A549 treated with GW870086 at 1 μM for 4 hours (cell line): ENCODE measurements at places on chromosomes 1 and 21. TPM values are rescaled to one million over a fixed set of nuclear protein-coding genes. Genes with fewer than 3 reads are reported as not detected.

The NPPB gene
- total RNA-seq, result 0.24 TPM in 1 of 5 replicates, not detected in the others

The SUSD4 gene
- total RNA-seq, result 0.62 to 1.1 TPM (median 0.73 TPM) in 5 replicates

The CYYR1 gene
- not detected in 5 replicates for total RNA-seq

The C4BPB gene
- total RNA-seq, result 1.1 to 2.2 TPM (median 1.7 TPM) in 5 replicates

The CDA gene
- total RNA-seq, result 32.0 to 43.5 TPM (median 33.4 TPM) in 5 replicates

The SIK1 gene
- 8.9 to 22.8 TPM (median 14.1 TPM) in 5 replicates for total RNA-seq

The DMAP1 gene
- total RNA-seq, result 20.5 to 22.6 TPM (median 21.8 TPM) in 5 replicates

The CD5L gene
- not detected in 5 replicates for total RNA-seq

The KIF14 gene
- total RNA-seq, result 6.5 to 12.0 TPM (median 10.2 TPM) in 5 replicates

The KCNA10 gene
- not detected in 5 replicates for total RNA-seq

The CFAP107 gene
- total RNA-seq, result not detected in 5 replicates

The PRR9 gene
- total RNA-seq, result not detected in 5 replicates

The FCMR gene
- total RNA-seq, result 3.3 to 6.4 TPM (median 4.4 TPM) in 5 replicates

The SLC9C2 gene
- not detected in 5 replicates for total RNA-seq

The ADORA3 gene
- total RNA-seq, result not detected in 5 replicates

The BCAN gene
- total RNA-seq, result 0.16 to 0.21 TPM in 2 of 5 replicates, not detected in the others

The RNU1-2 gene
- 36.3 TPM in 1 of 5 replicates, not detected in the others for total RNA-seq

The STYXL2 gene
- total RNA-seq, result not detected in 5 replicates

The UMODL1 gene
- not detected in 5 replicates for total RNA-seq

The RHOU gene
- 4.5 to 7.1 TPM (median 6.4 TPM) in 5 replicates for total RNA-seq

The FOXD3 gene
- total RNA-seq, result 0.34 to 0.96 TPM (median 0.72 TPM) in 5 replicates

The DIRAS3 gene
- total RNA-seq, result 1.0 to 1.5 TPM (median 1.1 TPM) in 5 replicates

The RGSL1 gene
- total RNA-seq, result not detected in 5 replicates

The ATAD3C gene
- not detected in 5 replicates for total RNA-seq
